Right renal cortex interstitium (tissue), 3 donors: ENCODE measurements at places on chromosomes 11 and 22.

- DNase-seq, result no peak
Observed at GRCh38 chr11:103997082-103997481, 39.4 kb upstream of the DDI1 start.

GRCh38 chr11:13672576-13673210 is 4.2 kb downstream of the FAR1 start:
- no peak for DNase-seq

DNA sequence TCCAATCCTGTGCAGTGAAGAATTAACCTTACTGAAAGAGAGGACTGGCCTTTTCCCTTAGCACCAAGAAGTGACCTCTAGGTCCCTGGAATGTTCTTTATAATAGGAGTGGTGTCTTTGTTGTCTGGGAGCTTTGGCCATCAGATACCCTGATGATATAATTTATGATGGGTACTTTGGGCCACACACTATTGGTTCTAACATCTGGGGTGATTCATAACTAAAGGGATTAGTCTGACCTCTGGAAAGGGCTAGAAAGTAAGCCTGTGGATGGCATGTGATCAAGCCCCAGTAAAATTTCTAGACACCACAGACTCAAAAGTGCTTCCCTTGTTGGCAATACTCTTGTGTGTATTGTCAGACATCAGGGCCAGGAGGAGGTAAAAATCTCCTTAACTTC is 891.2 kb downstream of the KCNA4 start:
- no peak for DNase-seq

- DNase-seq, result no peak
Observed at GRCh38 chr11:124222407-124222806, 18.5 kb upstream of the OR8G1 start.

DNA sequence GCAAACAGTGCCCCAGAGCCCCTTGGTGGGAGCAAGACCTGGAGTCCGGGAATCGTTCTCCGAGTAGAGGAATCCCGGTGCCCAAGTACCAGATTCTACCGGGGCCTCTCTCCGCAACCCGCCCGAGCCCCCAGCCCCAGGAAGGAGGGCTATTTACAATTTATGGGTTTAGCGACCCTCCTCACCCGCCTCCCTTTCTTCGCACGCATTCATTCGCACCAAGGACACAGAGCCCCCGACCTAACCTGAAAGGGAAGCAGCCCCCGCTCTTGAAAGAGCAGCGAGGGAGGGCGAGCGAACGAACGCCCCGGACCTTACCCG is 628 bp downstream of the LRP4 start:
- DNase-seq, result no peak

DNA sequence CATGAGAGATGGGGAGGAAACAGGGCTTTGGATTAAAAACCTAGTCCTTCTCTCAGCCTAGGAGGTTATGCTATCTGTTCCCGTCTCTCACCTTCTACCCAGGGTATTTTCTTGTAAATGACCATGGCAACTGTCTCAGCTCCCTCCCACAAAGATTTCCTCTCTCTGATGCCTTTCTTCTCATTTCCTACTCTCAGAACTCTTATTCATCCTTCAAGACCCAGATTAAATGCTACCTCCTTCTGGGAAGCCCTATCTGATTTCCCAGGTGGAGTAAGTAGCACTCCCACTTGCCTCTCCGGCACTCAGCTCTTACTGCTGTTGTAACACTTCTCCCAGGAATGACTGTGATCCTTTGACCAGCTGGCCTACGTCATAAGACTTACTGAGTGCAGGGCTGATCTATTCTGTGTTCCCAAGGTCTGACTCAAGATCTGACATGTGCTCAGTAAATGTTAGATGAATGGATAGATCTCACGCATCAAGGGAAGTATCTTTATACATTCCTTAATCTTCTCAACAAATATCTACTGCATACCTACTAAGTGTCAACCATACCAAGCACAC is 175.0 kb downstream of the TENM4 start:
- no peak for DNase-seq
